ENCODE measurements at places on chromosomes 6 and 20. TPM values are rescaled to one million over a fixed set of nuclear protein-coding genes. Genes with fewer than 3 reads are reported as not detected.
A peak's percentile ranks its signal among the peaks of the same experiment; 100 is the strongest.

- DNase-seq = no peak
Measured at GRCh38 chr6:98525860-98526259, 308.5 kb upstream of the POU3F2 start.

GRCh38 chr6:170480050-170480692 is 72.9 kb downstream of the PSMB1 start:
- no peak for DNase-seq

DNA sequence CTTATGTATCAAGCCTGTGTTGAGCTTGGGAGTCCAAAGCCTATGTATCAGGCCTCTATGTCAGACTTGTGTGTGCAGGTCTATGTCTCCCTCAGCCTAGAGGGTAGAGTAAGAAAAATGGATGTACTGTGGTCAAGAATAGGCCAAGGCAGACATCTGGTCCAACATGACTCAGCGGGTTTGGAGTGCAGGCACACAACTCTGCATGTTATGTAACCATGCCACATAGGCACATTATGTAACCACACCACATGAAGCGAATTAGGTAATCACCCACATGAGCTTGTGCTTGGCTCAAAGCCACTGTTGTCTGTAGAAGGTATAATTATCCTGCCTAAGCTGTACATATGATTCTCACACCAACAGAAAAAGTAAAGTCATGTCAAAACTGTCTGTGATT is 1190.5 kb upstream of the EYS start:
- DNase-seq = no peak

GRCh38 chr6:20931093-20931492 is 396.8 kb downstream of the CDKAL1 start:
- no peak for DNase-seq

DNA sequence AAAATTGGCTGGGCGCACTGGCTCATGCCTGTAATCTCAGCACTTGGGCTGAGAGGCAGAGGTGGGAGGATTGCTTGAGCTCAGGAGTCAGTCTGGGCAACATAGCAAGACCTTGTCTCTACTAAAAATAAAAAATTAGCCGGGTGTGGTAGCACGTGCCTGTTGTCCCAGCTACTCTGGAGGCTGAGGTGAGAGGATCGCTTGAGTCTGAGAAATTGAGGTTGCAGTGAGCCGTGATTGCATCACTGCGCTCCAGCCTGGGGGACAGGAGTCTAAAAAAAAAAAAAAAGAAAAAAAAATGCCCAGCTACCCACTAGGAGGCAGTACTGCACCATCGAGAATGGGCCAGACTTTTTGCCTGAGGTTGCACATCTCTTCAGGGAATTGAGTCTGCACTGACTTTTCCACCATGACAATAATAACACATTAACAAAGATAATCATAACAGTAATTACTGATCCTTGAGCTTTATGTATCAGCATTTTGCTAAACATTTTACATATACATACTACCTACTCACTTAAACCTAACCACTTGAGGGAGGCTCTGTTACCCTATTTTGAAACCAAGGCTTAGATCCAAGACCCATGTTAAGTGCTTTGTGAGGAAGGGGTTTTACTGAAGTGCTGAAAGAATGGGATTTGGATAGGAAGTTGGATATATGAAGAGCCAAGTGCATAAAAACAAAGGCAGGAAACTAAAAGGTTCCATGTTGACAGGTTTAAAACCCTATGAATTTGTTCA is 21.0 kb downstream of the SRSF3 start:
- peak; percentile 41 for DNase-seq

- no peak for DNase-seq
Measured at GRCh38 chr6:67467341-67467740, 1167.7 kb upstream of the ADGRB3 start.

DNA sequence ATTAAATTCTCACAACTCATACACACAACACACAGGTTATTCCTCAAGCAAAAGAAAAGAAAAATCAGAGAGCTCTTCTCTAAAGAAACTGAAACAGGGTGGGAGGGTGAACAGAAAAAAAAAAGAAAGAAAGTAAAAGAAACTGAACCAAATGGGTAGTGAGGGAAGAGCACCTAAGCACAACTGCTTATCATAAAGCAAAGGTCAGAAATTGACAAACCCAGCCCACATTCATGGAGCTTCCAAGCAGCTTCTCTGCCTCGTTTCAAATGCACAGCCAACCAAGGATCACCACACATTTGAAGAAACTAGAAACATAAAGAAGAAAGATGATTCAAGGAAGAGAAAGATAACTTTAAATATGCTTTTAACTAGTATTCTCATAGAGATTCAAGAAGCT is 90.5 kb downstream of the RNGTT start:
- no peak for DNase-seq

DNA sequence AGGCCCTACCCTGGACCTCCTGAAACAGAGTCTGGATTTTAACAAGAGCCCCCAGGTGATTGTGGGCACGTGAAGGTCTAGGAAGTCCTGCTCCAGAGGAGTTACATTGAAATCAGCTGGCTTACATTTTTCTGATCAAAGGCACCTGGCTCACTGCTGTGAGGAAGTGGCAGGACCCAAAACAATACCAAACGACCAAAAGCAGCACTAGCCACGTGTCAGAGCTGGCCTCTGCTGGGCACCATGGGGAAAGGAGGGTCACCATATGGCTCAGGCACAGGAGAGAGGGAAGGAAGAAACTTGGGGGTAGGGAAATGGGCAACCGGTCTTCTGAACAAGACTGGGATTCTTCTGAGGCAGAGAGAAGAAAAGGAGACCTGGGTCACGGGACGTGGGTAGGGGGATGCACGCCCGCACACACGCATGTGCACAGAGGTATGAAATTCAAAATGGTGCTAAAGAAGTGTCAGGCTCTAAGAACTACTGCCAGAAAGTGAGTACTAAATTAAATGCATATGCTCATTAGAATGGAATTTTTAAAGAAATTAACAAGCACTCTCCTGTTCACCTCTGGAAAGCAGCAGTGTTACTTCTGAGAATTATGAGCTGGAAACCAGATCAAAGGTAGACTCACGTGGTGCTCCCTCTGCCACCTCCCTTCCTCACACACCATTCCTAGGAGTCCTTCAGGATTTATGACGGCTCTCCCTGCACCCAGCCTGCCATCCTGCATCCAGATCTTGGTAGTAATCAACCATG is 113.6 kb downstream of the TRERF1 start:
- no peak for DNase-seq

GRCh38 chr6:136772685-136773472 is 19.4 kb downstream of the MAP3K5 start:
- no peak for DNase-seq

- no peak for DNase-seq
Measured at GRCh38 chr20:40771848-40772511, 82.9 kb upstream of the MAFB start.

- DNase-seq = no peak
Measured at GRCh38 chr6:41743406-41744235, 3.6 kb downstream of the PGC start.

GRCh38 chr20:50271176-50271575 is 80.5 kb downstream of the CEBPB start:
- no peak for DNase-seq

DNA sequence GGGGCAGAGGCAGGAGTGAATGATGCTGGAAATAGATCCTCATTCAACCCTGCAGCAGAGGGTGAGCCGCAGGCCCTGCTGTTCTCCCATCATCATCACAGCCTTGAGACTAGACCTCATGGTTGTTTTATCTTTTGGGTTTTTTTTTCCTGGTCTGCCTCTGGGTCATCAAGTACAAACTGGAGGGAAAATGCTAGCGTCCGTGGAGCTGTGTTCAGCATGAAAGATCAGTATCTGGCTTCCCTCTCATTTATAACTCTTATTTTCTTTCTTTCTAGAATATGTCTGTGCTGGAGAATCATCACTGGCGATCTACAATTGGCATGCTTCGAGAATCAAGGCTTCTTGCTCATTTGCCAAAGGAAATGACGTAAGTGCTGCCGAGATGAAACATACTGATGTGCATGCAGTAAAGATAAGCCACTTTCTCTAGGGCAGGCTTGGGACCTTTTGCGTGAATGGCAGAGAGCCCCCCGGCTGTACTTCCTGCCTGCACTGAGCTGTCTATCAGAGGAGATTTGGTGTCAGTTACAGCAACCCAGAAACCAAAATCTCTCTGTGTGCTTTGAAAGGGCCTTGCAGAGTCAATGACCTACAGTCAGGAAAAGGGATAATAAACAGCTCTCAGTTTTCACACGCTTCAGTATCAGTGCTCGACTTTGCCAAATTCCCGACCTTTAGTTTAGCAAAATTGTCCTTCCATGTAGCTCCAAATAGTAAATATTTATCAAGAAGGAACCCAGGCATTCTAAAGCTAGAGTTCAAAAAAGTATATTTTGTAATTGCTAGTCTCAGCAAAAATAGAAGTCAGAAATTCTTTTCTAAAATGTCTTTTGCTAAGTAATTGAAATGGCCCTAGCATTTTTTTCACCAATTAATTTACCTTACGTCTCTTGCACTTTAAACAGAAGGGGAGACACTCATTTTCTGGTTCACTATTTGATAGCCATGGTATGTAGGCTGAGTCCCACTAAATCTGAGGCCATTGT is 76.3 kb downstream of the MTFR2 start:
- DNase-seq = no peak

- peak; percentile 61 for DNase-seq
Measured at GRCh38 chr6:150418827-150419594, 50.2 kb downstream of the IYD start.

GRCh38 chr6:25637211-25637610 is 14.8 kb upstream of the SCGN start:
- DNase-seq = no peak

DNA sequence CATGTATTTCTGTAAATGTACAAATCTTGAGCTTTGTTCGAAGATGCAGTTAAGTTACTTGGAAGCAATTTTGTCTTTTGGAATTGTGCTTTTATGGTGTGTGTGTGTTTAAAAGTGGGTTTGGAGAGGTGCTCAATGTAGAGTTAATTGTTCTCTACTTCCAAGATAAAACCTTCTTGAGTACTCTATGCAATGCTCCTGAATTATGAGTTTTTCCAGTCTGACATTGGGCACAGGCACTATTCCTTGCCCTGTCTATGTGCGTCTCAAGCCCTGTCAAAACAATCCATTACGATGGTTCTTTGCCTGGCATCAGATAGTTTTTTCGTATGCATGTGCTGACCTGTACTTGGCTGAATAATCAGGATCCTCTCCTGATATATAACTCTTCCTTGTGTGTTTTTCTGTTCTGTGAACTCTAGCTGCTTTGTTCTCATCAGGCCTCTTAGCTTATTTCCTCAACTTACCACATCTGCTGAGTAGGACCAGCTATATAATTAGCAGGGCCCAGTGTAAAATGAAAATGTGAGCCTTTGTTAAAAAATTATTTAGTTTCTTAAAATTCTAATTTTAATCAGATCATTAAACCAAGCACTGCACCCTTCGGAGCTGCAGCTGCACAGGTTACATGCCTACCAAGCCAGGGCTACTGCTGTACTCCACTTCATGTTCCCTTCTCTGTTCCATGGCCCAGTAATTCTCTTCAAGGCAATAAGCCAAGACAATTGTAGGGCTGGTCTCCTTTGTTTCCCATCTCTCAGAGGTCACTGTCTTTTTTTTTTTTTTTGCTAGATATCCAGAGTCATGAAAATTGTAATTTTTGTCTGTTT is 160.1 kb downstream of the ZFAND3 start:
- no peak for DNase-seq

DNA sequence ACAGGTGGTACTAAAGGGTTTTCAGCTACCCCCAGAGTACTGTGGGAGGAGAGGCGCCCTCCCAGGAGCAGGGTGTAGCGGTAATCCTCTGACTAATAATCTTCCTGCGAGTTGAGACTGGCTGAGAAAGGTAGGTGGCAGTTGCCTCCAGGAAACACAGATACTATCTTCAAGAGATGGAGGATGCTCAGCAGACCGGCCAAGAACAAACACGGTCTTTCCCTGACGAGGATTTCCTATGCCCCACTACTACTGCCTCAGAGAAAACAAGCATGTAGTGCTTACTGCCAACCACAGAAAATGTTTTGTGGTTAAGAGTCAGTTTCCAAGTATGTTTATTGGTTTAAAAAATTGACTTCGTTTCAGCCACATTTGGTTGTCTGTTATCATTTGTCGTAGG is 26.8 kb downstream of the C6orf89 start:
- no peak for DNase-seq

DNA sequence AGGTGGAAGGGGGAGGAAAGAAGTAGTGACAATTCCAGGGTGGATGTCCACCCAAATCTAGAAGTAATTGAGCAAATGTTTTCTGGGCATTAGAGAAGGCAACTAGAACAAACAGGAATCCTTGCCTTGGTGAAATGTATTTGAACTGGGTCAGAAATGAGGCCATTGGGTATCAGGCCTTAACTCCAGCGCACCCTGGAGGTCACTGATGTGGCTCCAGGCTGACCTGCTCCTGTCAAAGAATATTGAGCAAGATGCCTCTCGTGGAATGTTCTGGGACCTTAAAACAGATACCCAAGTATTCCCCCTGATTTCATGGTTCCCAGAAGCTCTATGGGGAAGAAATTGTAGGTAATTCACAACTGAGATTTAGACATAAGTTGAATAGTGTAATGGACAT is 6.9 kb downstream of the HLA-DPB1 start:
- peak; percentile 24 for DNase-seq

DNA sequence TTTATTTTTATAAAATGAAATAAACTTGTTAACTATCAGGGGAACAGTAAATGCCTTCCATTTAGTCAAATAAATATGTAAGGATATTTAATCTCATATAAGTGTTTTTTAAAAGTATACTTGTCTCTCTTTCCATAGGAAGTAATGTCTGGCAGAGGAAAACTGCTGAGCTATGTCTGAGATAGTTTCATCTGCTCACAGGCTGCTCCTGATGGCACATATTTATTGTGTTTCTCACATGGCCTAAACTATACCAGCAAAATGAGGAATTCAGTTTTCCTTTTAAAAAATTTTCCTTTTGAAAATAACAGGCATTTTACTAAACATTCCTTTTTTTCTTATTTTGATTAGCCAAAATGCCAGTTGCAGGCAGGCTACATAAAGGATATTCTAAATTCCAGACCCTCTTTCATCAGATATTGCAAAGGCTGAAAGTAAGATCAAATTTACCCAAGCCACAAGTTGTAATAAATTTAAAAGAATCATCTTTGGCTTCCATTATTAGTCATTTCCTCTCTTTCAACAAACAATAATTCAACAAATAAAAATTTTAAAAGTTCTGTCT is 60.1 kb upstream of the RNF146 start:
- no peak for DNase-seq

GRCh38 chr20:1204576-1204975 is 1.3 kb downstream of the C20orf202 start:
- DNase-seq = no peak

- DNase-seq = no peak
Measured at GRCh38 chr20:45826381-45827019, 612 bp downstream of the TNNC2 start.

Gene OR2B6
- total RNA-seq = 0.25 TPM

Gene ADGRF5
- total RNA-seq = 0.17 TPM

Gene HMGCLL1
- total RNA-seq = not detected

Gene COL21A1
- not detected for total RNA-seq

Gene NINL
- total RNA-seq = 7.2 TPM

Gene KCNG1
- total RNA-seq = 54.6 TPM

Gene TBC1D20
- 32.3 TPM for total RNA-seq

Gene TAGAP
- total RNA-seq = 0.30 TPM

Gene MAFB
- total RNA-seq = 0.22 TPM

Gene CGA
- total RNA-seq = not detected

Gene CPNE5
- not detected for total RNA-seq

Gene PCMTD2
- total RNA-seq = 44.7 TPM

Gene CHD6
- total RNA-seq = 26.6 TPM
